ENCODE measurements at places on chromosomes 6 and 20. TPM values are rescaled to one million over a fixed set of nuclear protein-coding genes. Genes with fewer than 3 reads are reported as not detected.
A peak's percentile ranks its signal among the peaks of the same experiment; 100 is the strongest.

DNA sequence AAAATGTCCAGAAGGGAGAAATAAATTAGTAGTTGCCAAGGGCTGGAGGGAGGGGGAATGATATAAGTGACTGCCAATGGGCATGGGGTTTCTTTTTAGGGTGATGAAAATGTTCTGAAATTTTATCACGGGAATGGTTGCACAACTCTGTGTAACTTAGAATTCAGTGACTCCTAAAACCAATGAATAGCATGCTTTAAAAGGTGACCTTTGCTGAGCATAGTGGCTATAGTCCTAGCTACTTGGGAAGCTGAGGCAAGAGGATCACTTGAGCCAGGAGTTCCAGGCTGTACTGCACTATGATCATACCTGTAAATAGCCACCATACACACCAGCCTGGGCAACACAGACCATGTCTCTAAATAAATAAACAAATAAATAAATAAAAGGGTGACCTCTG lies 109.0 kb downstream of the ATG5 start:
- no peaks in the 10 kb centered on the region for H3K4me1 ChIP-seq
- no peak for DNase-seq
- no peak overlapping the region for H3K27ac ChIP-seq
- no peaks in the 10 kb centered on the region for H3K36me3 ChIP-seq
- no peak overlapping the region for H3K4me3 ChIP-seq

- no peak overlapping the region for H3K27ac ChIP-seq
- no peaks in the 10 kb centered on the region for H3K36me3 ChIP-seq
- H3K27me3 ChIP-seq, result no peaks in the 10 kb centered on the region
- peak; percentile 27 for DNase-seq
These were observed 185.2 kb upstream of the EXOC2 start for GRCh38 chr6:878179-878578.

- H3K36me3 ChIP-seq, result no peaks in the 10 kb centered on the region
- H3K27me3 ChIP-seq, result no peaks in the 10 kb centered on the region
- no peak overlapping the region for H3K4me3 ChIP-seq
These were observed 116.5 kb downstream of the FAM120B start for GRCh38 chr6:170423030-170423429.

GRCh38 chr6:113595911-113596376 lies 261.2 kb upstream of the MARCKS start:
- DNase-seq, result peak; percentile 17
- H3K36me3 ChIP-seq, result no peaks in the 10 kb centered on the region
- no peak overlapping the region for H3K4me3 ChIP-seq

GRCh38 chr6:46773201-46773855 lies 19.9 kb upstream of the MEP1A start:
- no peaks in the 10 kb centered on the region for H3K4me1 ChIP-seq
- no peaks in the 10 kb centered on the region for H3K27me3 ChIP-seq
- H3K36me3 ChIP-seq, result no peaks in the 10 kb centered on the region
- H3K4me3 ChIP-seq, result no peak overlapping the region
- no peak overlapping the region for H3K27ac ChIP-seq

DNA sequence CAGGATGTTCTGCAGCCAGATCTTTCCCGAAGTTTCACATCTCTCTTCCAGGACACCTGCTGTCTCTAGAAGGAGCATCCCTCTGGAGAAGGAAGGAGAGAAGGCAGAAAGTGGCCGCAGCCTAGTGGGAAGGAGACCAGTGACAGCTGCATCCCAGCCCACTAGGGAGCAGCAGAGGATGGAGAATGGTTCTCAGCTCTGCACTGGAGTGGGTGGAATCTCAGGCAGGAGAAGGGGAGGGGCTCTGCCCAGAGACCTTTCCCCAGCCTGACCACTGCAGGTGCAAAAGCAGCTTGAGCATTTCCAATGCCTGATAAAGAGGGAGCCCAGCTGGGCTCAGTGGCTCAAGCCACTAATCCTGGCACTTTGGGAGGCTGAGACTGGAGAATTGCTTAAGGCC lies 32.3 kb downstream of the NCR2 start:
- peaks cover 4% of the 10 kb centered on the region for H3K27me3 ChIP-seq
- peak; percentile 78 for DNase-seq
- H3K4me3 ChIP-seq, result no peak overlapping the region
- no peaks in the 10 kb centered on the region for H3K4me1 ChIP-seq
- H3K27ac ChIP-seq, result no peak overlapping the region

GRCh38 chr20:38337561-38338140 lies 8.6 kb upstream of the LBP start:
- H3K36me3 ChIP-seq, result no peaks in the 10 kb centered on the region
- DNase-seq, result peak; percentile 51
- H3K4me3 ChIP-seq, result no peak overlapping the region
- no peak overlapping the region for H3K27ac ChIP-seq

DNA sequence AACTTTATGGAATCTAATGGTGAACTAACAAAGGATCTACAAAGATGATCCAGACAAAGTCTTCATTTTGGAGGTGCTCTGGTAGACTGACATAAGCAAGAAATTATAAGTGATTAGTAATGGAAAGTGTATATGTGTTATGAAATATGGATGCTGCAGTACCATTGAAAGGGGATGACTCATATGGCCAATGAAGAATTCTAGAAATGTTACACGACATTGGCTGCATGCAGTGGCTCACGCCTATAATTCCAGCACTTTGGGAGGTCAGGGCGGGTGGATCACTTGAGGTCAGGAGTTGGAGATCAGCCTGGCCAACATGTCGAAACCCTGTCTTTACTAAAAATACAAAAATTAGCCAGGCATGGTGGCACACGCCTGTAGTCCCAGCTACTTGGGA lies 23.5 kb downstream of the CFAP206 start:
- no peak overlapping the region for H3K4me3 ChIP-seq
- H3K4me1 ChIP-seq, result no peaks in the 10 kb centered on the region

DNA sequence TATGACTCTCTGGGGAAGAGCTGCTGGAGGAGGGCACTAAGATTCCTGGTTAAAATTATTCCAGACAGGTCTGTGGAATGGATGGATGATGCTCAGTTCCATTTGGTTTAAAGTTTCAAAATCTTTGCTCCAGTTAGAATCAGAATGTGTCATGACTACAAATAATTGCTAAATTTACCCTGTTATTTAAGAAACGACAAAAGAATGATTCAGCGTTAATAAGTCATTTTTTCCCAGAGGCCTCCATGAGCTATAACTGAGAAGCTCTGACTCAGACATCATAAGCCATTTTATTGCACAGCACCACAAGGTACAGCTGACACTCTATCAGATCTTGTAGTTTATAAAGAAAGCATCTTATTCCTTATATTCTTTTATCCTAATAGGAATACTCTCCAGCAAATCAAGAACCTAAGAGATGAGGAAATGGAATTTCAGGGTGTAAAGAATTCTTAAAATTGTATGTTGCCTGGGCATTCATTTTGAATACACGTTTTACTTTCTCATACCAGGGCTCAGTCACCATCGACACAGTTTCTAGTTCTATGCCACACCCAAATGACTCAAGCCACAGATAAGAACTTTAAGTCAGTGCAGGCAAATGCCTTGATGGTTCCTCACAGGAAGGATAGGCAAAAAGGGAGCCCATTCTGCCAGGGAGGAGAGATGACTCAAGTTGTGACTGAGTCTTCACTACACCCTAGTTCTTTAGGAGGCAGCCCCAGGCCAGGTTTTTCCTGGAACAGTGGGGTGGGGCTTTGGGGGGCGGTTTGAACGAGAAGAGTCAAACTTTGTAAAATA lies 636.0 kb downstream of the MMUT start:
- H3K36me3 ChIP-seq, result no peaks in the 10 kb centered on the region
- H3K27ac ChIP-seq, result peak overlapping the region; percentile 45
- no peak overlapping the region for H3K4me3 ChIP-seq
- no peaks in the 10 kb centered on the region for H3K4me1 ChIP-seq
- peak; percentile 38 for DNase-seq
- H3K27me3 ChIP-seq, result no peaks in the 10 kb centered on the region

DNA sequence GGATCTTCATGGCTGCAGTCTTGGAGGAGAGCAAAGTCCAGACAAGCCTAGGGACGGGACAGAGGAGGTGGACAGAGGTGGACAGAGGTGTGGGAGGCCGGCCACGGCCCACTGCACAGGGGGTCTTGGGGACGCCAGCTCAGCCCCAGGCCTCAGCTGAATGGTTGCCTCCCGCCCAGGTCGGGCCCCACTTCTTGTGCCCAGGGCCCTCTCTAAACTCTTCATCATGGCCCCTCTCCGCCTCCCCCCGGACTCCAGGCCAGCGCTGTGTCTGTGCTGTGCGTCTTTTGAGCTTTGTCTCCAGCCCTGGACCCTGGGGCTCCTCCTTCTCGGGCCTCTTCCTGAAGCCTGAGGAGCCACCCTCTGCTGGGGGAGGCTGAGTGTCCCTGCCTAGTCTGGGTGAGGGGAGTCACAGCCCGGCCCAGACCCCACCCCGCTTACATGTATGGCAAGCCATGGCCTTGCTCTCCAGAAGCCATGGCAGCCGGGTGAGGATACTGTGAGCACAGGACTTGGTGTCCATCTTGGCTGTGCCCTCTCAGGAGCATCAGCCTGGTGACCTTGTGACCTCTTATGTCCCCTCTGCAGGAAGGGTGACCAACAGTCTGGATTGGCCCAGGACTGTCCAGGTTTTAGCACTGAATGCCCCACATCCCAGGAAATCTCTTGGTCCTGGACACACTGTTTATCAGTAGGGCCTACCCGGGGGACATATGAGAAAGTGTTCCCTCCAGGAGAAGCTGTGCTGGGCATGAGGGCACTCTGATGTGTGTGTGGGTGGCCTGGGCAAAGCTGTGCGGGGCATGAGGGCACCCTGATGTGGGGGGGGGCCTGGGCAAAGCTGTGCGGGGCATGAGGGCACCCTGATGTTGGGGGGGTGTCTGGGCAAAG lies 9.4 kb upstream of the NPBWR2 start:
- no peak overlapping the region for H3K4me3 ChIP-seq
- no peaks in the 10 kb centered on the region for H3K4me1 ChIP-seq
- H3K27ac ChIP-seq, result no peak overlapping the region
- no peaks in the 10 kb centered on the region for H3K27me3 ChIP-seq
- no peak for DNase-seq

DNA sequence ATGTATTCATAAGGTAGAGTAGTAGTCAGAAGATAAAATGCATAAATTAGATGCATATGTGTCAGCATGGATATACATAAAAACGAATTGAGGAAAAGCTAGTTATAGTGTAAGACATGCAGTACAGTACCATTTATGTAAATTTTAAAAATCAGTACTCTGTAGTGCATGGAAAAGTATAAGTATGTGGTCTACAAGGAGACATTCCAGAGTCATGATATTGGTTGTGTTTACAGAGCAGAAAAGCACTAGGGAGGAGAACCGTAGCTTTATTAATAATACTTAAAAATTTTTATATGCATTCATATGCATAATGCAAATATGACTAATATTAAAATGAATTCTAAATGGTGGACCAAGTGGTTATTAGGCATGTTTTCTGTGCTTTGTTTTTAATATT lies 220.0 kb downstream of the ZFAND3 start:
- H3K4me1 ChIP-seq, result no peaks in the 10 kb centered on the region
- no peak overlapping the region for H3K4me3 ChIP-seq
- no peaks in the 10 kb centered on the region for H3K36me3 ChIP-seq
- no peak overlapping the region for H3K27ac ChIP-seq
- no peak for DNase-seq

GRCh38 chr20:15866916-15867730 lies 706.1 kb downstream of the KIF16B start:
- DNase-seq, result no peak
- H3K4me1 ChIP-seq, result no peaks in the 10 kb centered on the region
- no peak overlapping the region for H3K27ac ChIP-seq
- H3K36me3 ChIP-seq, result no peaks in the 10 kb centered on the region
- no peaks in the 10 kb centered on the region for H3K27me3 ChIP-seq

DNA sequence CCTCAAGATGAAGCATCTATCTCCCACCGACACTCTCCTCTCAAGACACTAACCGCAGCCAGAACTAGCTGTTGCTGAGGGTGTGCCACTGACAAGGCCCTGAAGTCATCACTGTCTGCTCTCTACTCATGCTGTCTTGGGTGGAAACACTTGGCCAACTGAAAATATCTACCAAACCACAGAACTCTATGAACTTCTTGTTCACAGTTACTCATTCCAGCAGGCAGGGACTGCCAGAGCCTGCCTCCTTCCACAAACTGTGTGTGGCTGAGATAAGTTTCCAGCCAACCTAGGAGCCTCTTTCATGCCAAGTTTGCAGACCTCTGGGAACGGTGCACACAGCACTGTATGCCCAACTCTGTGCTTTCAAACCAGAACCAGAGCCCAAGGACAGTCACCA lies 45.5 kb upstream of the NXT1 start:
- DNase-seq, result no peak
- H3K4me3 ChIP-seq, result no peak overlapping the region
- no peaks in the 10 kb centered on the region for H3K4me1 ChIP-seq
- no peaks in the 10 kb centered on the region for H3K36me3 ChIP-seq
- H3K27me3 ChIP-seq, result peaks cover 2% of the 10 kb centered on the region

DNA sequence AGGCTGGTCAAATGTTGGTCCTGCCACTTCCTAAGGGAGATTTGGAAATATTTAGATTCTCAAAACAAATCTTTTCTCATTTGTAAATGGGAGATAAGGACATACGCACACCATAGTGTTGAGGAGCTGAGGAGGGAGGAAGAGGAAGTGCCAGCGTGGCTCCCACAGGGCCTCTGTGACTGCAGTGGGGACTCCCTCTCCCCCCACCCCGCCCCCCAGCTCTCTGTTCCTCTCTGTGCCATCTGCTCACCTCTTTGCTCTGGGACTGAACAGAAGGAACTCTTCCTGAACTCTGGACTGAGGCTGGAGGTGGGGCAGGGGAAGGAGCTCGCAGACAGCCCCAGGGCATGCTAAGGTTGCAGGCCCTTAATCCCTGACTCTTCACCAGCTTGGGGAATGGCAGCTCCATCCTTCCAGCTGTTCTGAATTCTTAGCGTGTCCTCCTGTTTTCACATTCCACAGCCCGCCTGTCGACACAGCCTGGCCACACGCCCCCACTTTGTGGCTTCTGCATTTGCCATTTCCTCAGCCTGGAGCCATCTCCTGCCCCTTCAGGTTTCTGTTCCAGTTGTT lies 11.4 kb downstream of the DDX27 start:
- H3K27me3 ChIP-seq, result no peaks in the 10 kb centered on the region
- H3K4me1 ChIP-seq, result peaks cover 4% of the 10 kb centered on the region
- H3K36me3 ChIP-seq, result peaks cover 83% of the 10 kb centered on the region
- H3K27ac ChIP-seq, result peak overlapping the region; percentile 61
- DNase-seq, result peak; percentile 80

- H3K4me1 ChIP-seq, result no peaks in the 10 kb centered on the region
- H3K27me3 ChIP-seq, result peaks cover 36% of the 10 kb centered on the region
- DNase-seq, result no peak
- no peak overlapping the region for H3K4me3 ChIP-seq
- no peak overlapping the region for H3K27ac ChIP-seq
These were observed 170.0 kb downstream of the GRM4 start for GRCh38 chr6:33975661-33976436.

DNA sequence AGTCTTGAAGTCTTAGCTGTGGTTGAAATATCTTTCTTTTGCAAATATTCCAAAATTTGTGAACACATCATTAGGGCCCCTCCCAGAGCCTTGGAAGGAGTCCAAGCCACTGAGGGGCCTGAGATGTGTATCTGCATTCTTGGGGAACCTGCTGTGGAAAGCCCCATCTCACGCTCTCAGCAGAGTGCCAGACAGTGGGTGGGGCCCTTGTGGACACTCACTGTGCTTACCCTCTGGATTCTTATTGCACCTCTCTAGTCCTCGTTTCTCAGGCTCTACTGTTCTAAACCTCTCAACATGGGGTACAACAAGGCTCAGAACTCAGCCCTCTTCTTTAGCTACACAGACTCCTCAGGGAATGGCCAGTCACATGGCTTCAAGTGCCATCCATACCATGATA lies 416.2 kb upstream of the CDH4 start:
- H3K4me1 ChIP-seq, result no peaks in the 10 kb centered on the region
- no peak for DNase-seq
- H3K27ac ChIP-seq, result no peak overlapping the region
- no peak overlapping the region for H3K4me3 ChIP-seq

TPMT gene
- 27.8 TPM for polyA plus RNA-seq

ID1 gene
- 335 TPM for polyA plus RNA-seq

WFDC5 gene
- not detected for polyA plus RNA-seq

AHI1 gene
- polyA plus RNA-seq, result 1.1 TPM

SMLR1 gene
- polyA plus RNA-seq, result 18.1 TPM

RSPH4A gene
- polyA plus RNA-seq, result 0.22 TPM

ROMO1 gene
- polyA plus RNA-seq, result 358 TPM

C4B gene
- 32.8 TPM for polyA plus RNA-seq

Measured in small intestine (tissue), 16 donors.